Heart left ventricle (tissue), 16 donors: ENCODE measurements at places on chromosomes 1 and 21. TPM values are rescaled to one million over a fixed set of nuclear protein-coding genes. Genes with fewer than 3 reads are reported as not detected.

Gene KRTAP13-2
- total RNA-seq = not detected

Gene LRRC7
- 0.54 TPM for total RNA-seq

Gene LHX8
- total RNA-seq = not detected

Gene SPRR2A
- total RNA-seq = not detected

Gene CNN3
- total RNA-seq = 74.2 TPM

Gene MYOM3
- 288 TPM for total RNA-seq

Gene CD1D
- total RNA-seq = 5.3 TPM

Gene AGMAT
- total RNA-seq = not detected

Gene PTPN22
- 0.30 TPM for total RNA-seq

Gene GBP5
- 0.36 TPM for total RNA-seq

Gene CD52
- 18.2 TPM for total RNA-seq

Gene TBX19
- total RNA-seq = not detected

Gene PRDM16
- total RNA-seq = 6.0 TPM
